ENCODE measurements at places on chromosomes 11 and 22.

DNA sequence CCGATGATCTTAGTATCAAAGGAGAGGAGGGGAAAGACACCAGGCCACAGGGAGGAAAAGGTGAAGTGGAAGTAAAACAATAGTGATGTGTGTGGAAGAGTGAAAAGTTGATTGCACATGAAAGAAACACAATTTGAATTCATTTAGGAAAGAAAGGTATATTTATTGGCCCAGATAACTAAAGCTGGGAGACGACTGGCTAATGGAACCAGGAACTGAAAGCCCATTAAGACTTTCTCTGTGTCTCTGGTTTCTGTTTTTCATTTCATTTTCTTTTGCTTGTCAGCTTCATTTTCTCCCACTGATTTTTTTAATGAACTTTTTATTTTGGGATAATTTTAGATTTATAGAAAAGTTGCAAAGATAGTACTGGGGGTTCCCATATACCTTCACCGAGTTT is 5.1 kb upstream of the DCHS1 start:
- DNase-seq, result no peak

GRCh38 chr22:43364169-43364435 is 20.9 kb upstream of the SCUBE1 start:
- DNase-seq, result no peak

- no peak for DNase-seq
Measured at GRCh38 chr22:43363315-43364168, 20.4 kb upstream of the SCUBE1 start.

GRCh38 chr11:32478277-32478731 is 43.0 kb upstream of the WT1 start:
- DNase-seq, result no peak

DNA sequence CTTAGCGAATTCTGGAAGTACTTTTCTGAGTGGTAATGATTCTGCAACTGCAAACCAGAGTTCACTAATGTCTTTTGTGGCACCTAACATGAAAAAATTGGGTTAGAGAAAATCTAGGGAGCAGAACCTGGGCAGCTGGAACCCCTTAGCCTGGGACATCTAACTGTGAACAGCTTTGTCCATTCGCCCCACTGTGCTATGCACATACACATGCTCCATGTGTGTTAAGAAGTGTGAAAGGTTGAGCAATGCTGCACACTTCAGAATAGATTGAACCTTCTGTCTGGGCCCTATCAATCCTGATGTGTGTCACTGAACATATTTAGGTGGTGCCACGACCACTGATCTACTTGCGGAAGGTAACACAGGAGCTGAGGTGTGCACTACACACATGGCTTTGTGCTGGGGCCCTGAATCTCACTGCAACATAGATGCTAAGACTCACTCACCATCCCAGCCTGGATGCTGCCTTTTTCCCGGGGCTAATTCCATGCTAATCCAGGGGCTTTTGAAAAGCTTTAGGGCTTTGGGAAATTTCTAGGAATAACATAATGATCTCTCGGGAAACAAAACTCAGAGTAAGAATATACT is 976.2 kb downstream of the NTM start:
- no peak for DNase-seq

DNA sequence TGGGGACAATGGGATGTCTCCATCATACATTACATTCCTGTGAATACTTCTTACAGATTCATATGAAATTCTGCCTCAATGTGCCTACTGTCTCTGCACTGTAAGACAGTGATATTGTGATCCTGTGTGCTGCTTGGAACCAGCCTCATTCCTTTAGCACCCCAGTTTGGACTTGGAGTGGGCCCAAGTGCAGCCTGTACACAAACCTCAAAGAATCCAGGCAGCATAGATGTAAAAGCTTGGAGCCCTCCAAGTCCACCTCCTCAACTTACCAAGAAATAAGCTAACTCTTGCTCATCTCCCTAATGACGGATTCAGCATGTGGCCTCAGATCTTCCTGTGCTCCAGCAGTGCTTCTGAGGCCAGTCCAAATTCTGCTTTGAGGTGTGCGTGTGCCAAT is 24.4 kb downstream of the GRAP2 start:
- DNase-seq, result no peak
